ENCODE measurements at places on chromosomes 5 and 9.

- no peak for DNase-seq
Measured at GRCh38 chr5:180647465-180647864, 1.9 kb downstream of the FLT4 start.

DNA sequence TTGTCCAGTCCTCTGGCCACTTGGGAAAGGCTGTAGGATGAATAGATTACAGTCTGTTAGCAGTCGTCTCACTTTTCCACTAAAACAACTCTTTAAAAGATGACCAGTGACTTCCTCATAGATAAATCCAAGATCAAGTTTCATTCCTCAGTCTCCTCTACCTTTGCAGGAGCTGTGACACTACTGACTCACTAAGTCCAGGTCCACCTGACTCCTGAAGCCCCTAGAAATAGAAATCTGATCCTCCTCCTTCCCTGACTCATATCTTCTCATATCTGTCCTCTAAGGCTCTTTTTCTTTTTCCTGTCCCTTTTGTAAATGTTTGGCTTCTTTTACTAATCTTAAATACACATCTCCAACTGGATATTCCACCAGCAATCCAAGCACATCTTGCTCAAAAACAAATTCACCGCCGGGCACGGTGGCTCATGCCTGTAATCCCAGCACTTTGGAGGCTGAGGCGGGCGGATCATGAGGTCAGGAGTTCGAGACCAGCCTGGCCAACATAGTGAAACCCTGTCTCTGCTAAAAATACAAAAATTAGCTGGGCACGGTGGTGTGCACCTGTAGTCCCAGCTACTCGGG, 2.6 kb downstream of the CCDC125 start:
- DNase-seq = no peak

- no peak for DNase-seq
Measured at GRCh38 chr5:142098931-142099330, 9.6 kb upstream of the NDFIP1 start.

- DNase-seq = no peak
Measured at GRCh38 chr9:93033531-93033930, 25.0 kb upstream of the SUSD3 start.

GRCh38 chr5:111494355-111494999, 17.9 kb downstream of the STARD4 start:
- no peak for DNase-seq

DNA sequence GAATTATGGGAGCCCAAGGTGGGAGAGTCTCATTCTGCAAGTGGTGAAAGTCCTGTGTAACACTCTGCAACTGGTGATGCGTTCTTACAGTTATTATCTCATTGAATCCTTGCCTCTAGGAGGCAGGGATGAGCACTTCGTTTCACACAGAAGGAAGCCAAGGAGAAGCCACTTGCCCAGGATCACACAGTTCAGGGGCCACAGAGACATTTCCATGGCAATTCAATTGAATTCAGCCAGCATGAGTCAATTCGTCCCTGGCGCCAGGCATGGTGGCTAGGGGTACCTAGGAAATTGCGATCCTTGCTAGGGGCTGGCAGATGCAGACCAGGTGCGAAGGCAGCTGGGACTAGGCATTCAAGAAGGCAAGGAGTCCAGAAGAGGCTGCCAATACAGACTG, 26.2 kb downstream of the LHX2 start:
- DNase-seq = no peak

DNA sequence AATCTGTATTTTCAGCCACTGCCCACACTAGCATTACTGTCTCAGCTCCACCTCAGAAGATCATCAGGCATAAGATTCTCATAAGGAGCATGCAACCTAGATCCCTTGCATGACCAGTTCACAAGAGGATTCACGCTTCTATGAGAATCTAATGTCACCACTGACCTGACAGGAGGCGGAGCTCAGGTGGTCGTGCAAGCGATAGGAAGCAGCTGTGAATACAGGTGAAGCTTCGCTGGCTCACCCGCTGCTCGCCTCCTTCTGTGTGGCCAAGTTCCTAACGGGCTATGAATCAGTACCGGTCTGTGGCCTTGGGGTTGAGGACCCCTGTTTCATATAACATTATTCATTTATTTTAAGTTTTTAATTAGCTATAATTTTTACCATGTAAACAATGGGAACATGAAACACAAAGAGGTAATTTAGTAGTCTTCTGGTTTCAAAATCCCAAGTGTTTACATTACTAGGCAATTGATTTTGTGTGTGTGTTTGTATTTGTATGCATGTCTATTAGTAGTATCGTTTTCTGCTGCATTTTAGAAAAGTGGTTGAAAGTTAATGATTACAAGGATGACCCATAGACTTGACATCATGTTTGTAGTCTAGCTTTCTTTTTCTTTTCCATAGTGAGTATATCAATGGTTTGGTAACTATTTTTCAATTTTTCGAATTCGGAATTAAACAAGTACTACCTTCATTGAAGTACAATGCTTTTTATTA, 159.4 kb downstream of the TENT4A start:
- no peak for DNase-seq

DNA sequence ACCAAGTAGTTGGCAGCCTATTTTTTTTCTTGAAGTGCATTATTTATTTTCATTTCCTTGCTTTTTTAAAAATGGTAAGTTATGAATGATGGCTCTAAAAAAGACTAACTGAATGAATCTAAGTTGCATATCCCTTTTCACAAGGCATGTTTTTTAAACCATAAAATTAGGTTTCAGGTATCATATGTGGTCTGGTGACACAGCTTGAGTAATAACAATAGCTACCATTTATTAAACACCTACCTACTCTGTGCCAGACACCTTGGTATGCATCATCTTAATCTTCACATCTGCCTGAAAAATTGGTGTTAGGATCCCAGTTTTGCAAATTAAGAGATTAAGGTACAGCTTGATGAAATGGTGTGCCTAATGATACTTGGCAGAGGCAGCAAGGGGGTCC, 4.3 kb upstream of the GABBR2 start:
- no peak for DNase-seq

GRCh38 chr9:119272500-119273211, 96.6 kb downstream of the BRINP1 start:
- no peak for DNase-seq

DNA sequence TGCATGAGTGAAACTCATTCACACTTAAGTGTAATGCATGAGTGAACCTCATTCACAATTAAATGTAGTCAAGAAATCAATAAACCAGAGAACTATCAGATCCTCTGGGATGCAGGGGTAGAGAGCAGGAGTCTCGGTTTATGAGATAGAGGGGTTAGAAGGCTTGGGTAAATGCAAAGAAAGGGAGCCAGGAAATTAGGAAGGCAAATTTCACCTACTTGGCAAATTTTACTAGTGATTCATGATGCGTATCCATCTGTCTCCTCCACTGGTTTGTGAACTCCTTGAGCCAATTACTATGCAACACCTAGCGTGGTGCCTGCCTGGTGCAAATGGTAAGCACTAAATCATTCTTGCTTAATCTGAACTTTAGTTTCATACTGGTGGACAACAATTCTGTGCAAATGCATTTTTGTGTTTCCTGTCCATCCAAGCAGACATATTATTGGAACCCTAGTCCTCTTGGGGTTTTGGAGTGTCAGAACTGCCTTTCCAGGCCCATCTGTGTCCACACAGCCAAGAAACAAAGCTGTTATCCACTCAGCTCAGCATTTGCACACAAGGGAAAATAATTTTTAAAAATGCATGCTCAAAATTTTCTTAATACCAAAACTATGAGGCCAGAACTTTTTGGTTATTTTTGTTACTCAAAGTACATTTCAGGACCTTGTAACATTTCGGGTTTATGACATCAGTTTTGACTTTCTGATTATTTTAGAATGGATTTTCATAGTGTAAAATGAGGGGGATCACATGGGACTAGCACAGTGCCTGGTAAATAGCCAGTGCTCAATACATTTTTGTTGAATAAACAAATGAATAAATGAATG, 5.2 kb downstream of the HAPLN1 start:
- DNase-seq = no peak

DNA sequence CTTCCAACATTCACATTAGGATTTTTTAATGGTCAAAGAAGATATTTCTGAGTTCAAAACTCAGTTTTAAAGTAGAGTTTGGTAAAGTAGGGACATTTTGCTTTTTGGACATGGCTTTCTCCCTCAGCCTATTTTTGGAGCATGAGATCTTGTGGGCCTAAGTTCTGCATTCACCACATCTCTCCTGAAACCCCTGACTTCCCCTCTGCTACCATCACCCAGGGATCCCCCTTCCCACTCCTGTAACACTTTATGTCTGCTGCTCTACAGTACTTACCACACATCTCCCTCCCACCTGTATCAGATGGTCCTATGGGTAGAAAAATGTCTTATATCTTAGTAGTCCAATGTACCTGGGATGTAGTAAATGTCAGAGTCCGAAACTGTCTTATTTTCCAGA, 48.2 kb upstream of the JAK2 start:
- DNase-seq = no peak

DNA sequence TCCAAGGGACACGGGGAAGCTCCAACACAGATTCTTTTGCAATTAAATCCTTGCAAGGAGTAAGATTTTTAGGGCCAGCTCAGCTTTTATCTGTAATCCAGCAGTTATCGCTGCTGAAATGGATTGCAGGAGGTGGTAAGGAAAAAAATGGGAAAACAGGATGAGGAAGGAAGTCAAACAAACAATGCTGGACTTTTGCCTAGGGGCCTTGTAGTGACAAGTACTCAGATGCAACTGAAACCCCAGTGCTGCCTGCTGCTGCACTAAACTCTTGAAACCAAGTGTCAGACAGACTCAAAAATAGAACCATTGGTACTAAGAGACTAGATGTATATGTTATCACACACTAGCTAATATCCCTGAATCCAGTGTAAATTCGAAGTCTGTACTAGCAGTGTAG, 309.2 kb downstream of the CTNND2 start:
- no peak for DNase-seq

DNA sequence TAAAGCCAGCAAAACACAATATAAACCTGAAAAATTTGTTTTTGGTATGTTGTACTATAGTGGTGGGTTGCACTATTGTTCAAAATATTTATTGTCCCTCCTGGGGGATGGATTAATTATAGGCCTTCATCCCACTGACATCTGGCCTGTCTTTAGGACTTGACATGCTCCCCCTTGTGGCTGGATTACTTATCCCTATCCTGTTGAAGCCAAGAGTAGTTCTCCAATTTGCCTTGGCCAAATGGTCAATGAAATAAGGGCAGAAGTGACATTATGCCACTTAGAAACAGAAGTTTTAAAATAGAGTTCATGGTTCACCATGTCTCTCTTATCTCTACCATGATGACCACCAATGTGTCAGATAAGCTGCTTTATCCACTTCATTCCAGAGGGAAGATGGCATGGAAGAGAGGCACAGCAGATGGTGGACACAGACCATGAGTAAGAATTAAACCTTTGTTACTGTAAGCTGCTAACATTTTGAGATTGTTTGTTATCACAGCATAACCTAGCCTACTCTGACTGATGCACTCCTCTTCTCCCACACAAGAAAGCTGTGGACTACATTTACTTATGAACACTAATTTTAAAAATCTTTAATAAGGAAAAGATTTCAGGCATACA, 29.2 kb upstream of the ARHGEF28 start:
- no peak for DNase-seq

DNA sequence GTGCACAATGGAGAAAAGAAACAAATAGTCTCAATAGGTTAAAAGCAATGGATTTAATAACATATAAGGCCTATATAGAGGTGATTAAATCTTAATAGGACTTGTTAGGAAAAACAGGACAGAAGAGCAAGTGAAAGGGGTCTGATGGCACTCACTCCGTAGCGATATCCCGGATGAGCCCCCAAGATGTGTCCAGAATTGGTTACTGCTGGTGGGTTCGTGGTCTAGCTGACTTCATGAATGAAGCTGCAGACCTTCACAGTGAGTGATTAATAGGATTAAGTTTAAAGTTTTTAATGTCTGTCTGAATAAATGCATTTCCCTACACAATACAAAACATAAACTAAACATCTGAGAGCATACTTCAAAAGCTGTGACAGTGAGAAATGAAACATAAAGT, 110.4 kb upstream of the FAM174A start:
- DNase-seq = no peak

GRCh38 chr5:21689587-21689986, 1163.6 kb downstream of the CDH12 start:
- no peak for DNase-seq

DNA sequence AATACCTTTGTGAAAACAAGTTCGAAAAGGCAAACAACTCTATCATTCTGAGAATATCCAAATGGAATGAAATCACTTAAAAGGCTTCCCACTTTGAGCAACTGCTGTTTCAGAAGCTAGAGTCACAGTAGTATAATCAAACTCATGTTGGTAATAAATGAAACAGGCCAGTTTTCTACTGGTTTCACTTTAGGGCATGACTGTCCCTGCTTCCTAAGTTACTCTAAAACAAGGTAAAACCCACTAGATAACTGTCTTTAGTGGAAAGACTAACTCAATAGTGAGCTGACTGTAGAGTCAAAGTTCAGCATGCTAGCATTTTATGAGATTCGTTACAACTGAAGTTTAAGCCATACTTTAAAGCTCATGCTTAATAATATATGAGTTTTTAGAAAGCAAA, 6.0 kb downstream of the CDC26 start:
- DNase-seq = no peak

GRCh38 chr9:133558191-133559126, 24.0 kb downstream of the ADAMTSL2 start:
- DNase-seq = peak; percentile 52

DNA sequence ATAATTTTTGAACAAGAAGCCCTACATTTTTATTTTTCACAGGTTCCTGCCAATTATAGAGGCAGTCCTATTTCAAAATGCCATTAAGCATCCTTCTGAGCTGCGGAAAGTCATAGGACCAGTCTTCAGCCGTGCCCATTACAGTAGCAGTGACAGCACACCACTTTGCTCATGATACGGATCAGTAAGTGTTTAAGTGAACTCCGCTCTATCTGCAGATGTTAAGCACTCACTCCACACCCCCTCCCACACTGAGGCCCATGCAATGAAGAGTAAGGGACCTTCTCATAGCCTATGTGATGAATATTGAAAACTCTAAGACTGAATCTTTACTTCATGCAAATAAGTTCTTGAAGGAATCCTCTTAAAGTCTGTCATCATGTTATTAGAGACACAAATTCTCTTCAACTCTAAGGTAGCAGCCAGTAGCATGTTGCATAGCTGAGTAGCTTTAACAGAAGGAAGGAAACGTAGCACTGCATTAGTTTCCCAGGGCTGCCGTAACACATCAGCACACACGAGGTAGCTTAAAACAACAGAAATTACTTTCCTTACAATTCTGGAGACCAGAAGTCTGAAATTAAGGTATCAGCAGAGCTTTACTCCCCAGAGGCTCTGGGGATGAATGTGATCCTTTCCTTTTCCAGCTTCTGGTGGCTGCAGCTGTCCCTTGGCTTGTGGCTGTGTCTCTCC, 20.3 kb upstream of the TAF11L2 start:
- no peak for DNase-seq
